Cardiac muscle cell (in vitro differentiated cells and primary cell): ENCODE measurements at places on chromosomes 7 and 10.

- no peak for DNase-seq
Observed at GRCh38 chr7:37424995-37425394, 23.7 kb downstream of the ELMO1 start.

- DNase-seq: no peak
Observed at GRCh38 chr7:24054236-24054635, 229.8 kb upstream of the NPY start.

- DNase-seq: no peak
Observed at GRCh38 chr7:473870-474604, 45.6 kb downstream of the PDGFA start.

GRCh38 chr10:25914776-25915175 lies 19.3 kb upstream of the MYO3A start:
- DNase-seq: no peak

DNA sequence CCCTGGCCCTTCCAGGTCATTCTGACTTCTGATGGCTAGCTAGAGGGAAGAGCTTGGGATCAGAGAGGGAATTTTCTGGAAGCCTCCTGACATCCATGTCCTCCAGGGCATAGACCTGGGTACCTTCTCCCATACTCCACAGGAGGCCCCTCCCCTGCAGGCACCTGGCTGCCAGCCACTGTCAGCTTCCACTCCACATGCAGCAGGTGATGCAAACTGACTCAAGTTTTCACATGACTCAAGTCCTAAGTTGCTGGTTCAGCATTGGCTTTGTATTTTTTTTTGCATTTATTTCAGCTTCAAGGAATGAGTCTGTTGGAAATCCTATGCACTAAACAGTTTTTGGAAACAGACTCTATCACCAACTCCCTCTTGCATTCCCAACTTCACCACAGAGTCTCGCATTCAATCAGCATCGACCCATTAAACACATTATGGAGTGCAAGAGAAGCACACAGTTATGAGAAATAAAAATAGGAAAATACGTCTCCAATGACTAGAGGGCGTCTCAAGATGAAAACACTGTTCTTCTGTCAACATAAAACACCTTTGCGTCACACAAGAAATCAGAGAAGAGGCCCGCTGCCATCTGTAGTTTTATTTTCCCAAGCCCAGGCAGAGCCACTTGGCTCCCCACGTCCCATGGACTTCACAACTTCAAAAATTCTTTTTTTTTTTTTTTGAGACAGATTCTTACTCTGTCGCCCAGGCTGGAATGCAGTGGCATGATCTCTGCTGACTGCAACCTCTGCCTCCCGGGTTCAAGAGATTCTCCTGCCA lies 362.6 kb upstream of the MGMT start:
- DNase-seq: no peak

GRCh38 chr10:11034762-11035161 lies 17.1 kb downstream of the CELF2 start:
- DNase-seq: no peak
